Stimulated activated CD4-positive, alpha-beta T cell treated with anti-CD3 and anti-CD28 coated beads, TNF-alpha, amount 100 ng/mL, for 24 hours (primary cell): ENCODE measurements at places on chromosomes 7 and 10.

- no peak for DNase-seq
Measured at GRCh38 chr7:88226886-88227516, 7.2 kb upstream of the SRI start.

GRCh38 chr10:70668454-70668970, 3.8 kb upstream of the ADAMTS14 start:
- no peak for DNase-seq

- no peak for DNase-seq
Measured at GRCh38 chr7:129494041-129494440, 8.3 kb upstream of the SMKR1 start.

DNA sequence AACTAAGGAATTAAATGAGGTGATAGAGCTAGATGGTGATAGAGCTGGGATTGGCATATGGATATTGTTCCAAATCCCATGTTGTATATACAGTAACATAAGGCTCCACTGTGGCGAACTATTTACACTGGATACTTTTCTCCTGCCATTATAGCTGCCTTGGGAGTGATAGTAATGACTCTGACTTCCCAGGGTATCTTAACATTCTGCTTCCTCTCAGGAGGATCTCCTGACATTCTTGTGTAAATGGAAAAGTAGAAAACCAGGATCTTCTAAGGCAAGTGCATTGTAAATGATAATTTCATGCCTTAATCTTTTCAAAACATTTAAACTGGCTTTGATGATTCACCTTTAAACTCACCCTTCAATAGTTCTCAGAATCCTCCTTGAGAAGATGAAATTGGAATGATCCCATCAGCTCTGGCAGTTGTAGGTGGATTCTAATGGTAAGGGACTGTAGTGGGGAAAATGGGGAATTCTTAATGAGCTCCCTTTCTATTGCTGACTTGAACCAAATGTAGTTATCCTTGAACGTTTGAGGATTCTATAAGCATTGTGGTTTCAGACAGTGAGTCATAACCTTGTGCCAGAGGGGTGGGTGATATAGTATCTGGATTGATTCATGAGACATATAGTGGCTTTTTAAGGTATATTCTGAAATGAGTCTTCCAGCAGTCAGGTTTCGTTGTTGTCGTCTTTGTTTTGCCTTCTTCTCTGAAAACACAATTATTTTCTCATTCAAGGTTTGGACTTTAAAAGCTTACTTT, 450.0 kb downstream of the SUGCT start:
- DNase-seq, result no peak

DNA sequence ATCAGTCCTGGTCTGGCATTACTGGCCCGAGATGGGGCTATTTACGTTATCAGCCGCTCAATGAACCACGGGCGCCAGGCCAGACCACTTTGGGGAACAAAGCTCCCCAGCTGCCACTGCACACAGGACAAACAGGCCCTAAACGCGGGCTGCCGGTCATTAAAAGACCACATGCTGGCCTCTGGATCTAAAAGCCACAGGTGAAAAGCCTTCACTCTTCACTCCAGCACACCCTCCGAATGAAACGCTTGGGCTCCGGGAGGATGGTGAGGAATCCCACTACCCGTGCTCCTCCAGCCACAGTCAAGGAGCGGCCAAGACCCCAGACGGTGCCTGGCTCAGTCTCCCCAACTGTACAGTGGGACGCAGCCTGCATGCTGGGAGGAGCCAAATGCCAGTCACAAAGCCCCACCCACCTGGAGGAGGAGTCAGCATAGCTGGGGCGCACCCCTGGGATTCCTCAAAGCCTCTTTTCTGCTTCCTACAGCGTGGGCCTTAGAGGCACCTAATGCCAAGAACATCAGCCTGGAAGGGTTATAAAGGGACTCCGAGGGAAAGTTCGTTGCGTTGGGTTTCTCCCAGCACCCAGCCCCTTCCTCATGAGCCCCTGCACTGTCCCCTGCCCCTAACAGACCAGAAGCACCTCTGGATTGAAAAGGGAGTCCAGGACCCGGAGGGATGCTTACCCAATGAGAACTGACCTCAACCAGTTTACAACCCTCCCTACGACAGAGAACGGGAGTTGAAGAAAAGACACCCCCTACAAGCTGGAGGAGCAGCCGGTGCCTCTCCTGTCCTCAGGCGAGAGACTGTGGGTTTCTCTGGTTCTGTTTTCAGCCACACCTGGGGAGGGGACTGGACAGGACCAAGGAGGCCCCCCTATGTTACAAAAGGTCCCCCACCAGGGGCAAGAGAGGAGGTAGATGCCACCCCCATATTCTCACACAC, 4.7 kb downstream of the PDGFA start:
- DNase-seq, result no peak

- no peak for DNase-seq
Measured at GRCh38 chr10:9762966-9763656, 1254.6 kb upstream of the CELF2 start.

DNA sequence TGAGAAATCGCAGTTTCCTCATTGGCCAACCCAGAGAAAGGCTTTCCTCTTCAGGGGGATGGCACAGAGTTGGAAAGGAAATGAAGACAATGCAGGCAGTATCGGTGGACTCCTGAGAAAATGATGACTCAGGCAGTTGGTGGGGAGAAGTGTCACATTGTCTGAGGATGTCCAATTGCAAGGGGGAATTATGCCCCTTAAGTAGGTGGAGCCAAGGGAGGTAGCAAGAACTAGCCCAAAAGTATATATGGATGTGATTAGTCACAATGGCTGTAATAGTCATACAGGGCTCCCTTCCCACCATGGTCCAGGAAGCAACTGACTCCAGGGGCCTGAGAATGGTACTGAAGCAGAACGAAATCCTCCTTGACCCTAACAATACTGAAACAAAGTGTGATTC, 58.3 kb upstream of the EGFR start:
- DNase-seq, result no peak

GRCh38 chr7:121433775-121434174, 37.7 kb upstream of the FAM3C start:
- no peak for DNase-seq

DNA sequence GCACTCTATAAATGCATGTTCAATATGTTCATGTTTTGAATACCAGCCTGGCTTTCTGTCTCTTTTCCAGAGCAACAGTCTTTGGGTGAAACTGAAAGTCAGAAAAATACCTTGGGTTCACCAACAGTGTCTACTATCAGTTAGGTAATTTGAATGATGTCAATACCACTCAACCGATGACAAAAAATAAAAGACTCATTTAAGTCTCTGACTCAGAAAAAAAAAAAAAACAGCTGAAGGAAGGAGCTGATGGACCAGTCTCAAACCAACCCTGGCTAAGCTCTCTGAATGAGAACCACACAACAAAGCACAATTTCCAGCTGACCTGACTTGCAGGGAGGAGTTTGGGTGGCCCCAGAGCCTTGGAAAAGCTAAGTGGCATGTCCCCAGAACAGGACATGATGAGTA, 42.5 kb downstream of the ABLIM1 start:
- peak; percentile 6 for DNase-seq

DNA sequence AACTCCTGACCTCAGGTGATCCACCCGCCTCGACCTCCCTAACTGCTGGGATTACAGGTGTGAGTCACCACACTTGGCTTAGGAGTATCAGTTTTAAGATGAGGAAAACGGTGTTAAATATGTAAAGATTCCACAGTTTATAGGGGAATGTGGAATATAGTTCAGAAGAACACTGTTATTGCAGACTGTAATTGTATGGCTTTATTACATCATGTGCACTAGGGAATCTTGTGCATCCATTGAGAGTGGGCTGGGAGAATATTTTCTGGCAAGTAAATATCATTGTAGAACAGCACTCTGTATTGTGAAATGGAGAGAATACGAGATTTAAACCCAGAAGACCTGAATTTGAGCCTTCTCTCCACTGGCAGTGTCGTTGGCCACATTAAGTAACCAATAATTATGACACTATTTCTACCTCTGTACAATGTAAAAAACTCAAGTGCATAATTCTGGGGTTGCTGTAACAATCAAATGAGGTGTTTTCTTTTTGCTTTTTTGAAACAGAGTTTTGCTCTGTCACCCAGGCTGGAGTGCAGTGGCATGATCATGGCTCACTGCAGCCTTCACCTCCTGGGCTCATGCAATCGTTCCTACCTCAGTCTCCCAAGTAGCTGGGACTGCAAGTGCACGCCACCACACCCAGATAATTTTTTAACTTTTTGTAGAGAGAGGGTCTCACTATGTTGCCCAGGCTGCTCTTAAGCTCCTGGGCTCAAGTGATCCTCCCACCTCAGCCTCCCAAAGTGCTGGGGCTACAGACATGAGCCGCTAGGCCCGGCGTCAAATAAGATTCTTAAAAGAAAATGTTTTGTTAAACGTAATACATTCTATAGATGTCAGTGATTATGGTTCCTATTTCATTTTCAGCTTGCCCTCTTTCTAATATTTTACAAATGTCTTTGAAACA, 12.0 kb upstream of the PARD3 start:
- DNase-seq, result no peak

DNA sequence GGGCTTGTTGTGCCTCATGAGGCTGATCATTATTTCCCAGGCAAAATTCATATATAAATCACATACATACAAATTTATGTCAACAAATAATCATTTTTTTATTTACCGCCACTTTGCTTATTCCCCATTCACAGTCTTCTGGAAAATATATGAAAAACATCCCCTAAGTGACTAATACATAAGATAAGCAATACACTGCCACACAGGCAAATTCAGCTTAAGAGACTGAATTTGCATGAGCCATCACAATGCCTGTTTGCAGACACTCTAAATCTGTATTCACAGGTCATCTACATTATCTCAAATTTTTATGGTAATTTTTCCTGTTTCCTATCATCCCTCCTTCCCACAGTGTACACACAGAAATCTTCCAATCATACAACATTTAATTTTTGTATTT, 13.2 kb downstream of the OSBPL3 start:
- no peak for DNase-seq

DNA sequence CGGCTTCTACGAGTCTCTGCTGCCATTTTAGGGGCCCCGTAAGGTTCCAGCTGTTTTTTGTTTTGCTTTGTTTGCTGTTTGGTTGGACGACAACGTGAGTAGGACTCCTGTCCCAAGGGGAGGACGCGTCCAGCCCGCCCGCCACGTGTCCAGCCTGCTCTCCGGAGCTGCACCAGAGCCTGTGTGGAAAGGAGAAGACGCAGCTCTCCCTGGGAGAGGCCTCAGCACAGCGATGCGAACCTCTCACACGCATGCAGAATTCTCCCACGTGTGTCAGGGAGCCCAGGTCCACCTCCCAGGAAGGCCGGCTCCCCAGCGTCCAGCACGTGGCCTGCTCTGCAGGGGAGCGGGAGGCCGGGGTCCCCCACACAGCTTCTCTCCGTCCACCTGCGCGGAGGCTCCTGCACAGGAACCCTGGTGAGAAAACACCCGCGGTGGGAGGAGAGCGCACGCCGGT, 36.4 kb upstream of the DNAJB6 start:
- no peak for DNase-seq

DNA sequence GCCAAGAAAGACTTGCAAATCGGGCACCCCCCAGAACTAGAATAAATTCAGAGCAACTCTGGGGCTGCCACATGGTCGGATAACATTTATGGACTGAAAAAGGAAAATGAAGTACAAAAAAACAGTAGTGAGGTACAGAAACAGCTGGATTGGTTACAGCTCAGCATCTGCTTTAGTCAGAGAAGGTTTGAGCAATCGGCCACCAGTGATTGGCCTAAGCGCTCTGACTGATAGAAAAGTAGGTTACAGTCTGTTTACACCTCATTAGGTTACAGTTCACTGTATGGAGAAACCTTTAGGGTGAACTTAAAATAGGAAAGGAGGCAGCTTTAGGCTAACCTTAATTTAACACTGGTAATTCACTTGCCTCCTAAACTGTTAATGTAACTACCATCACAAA, 102.0 kb upstream of the DKK1 start:
- DNase-seq, result no peak

DNA sequence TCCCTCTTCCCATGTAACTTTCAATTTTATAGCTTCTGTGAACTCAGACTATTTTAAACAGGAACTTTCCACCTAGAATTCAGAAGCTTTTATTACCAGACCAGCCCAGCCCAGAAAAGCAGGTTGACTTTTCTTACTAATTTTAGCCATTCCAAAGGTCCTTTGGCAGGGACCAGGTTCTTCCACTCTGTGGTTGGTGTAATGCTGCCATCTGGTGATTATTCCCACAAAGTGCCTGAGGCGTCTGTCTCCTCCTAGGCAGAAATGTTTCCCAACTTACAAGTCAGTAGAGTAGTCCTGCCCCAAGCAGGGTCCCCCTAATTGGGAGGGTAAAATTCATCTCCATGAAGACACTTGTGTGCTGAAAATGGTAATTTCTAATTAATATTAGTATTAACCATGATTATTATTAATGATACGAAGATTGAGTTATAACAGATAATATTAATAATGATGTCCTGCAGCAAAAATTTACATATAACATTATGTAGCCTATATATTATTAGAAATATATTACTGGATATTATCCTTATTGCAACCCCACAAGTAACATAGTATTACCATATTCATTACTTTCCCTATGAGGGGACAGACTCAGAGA, 53.0 kb upstream of the PPP1R17 start:
- no peak for DNase-seq

DNA sequence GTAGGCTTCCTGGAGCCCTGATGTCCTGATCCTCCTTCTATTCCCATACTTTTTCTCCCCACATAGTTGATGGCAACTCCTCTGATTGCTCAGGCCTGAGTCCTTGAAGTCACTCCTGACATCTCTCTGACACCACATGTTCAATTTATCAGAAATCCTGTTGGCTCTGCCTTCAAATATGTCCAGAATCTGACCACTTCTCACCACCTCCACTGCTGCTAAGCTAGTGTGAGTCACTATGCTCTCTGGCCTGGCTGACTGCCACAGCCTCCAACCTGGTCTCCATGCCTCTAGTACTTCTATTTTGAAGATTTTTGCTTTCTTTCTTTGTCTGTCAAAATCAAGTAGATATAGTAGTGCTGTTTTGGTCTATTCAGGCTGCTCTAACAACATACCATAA, 53.0 kb downstream of the TMEM229A start:
- DNase-seq, result no peak

- DNase-seq, result no peak
Measured at GRCh38 chr10:31033147-31033546, 1.5 kb upstream of the ZNF438 start.

- no peak for DNase-seq
Measured at GRCh38 chr7:44217852-44218402, 17.1 kb downstream of the YKT6 start.

DNA sequence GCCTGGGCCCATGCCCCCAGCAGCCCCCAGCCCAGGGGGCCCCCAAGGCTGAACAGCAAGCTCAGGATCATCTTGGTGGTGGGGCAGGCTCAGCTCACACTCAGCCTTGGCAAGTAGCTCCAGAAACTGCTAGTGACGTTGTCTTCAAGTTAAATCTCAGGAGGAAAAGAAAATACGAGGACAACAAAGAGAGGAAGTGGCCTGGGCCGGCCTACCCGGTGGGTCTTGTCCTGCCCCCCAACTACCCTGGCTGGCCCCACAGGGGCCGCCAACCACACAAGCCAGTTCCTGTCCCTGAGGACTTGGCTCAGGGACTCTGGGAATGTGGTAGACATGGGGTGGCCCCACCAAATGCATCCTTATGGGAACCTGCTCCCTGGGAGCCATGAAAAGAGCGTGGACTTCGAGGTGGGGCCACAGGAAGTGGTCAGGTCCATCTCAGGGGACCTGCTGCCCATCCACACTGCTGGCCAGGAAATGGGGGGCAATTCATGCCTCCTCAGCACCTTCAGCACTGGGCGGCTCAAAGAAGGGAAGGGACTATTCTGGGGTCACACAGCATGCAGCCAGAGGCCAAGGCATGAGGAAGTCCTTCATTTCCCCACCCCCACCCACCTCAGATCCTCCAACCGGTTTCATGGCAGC, at the start of gene MMRN2:
Gene MMRN2, minus strand, starts transcription at position 145 of the 645 bp plus-strand sequence. Its CDS starts 74 bp downstream, at position 71.
- DNase-seq, result no peak

GRCh38 chr10:121732656-121733445, 134.6 kb upstream of the FGFR2 start:
- no peak for DNase-seq
